ENCODE measurements at places on chromosomes 2 and 18.

DNA sequence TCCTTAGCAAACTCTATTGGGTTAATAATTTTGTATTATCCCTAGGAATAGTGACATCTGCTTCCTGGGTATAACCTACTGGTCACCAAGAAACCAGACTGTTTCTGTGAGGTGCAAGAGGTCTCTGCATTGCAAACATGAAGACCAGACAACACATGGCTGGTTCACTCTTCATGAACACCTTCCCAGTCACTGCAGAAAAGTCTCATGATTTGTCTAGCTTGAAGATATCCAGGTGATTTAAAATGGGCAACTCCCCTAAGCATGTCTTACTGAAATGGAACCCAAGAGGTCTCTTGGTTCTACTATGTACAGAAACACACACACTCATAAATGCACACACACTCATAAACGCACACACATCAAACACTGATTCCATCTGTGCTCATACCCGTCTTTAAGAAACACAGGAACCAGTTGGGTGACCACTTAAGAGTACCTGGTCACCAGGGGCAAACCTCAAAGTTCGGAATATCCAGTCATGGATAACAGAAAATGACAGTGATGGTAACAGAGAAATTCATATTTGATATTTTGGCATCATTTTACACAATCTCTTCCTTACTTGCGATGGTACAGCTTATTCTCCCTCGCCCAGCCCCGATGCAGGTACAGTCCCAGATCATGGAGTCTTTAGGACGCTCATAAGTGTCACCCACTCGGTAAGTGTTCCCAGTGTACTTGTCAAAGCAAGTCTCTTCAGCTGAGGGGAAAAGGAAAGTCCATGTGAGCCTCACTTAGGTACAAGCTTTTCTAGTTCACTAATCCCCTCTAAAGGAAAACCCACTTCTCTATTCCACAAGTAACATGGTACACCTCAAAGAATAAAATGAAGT, 2.9 kb downstream of the FN1 start:
- no peak for DNase-seq

GRCh38 chr18:73791081-73791480, 356.6 kb downstream of the FBXO15 start:
- no peak for DNase-seq

DNA sequence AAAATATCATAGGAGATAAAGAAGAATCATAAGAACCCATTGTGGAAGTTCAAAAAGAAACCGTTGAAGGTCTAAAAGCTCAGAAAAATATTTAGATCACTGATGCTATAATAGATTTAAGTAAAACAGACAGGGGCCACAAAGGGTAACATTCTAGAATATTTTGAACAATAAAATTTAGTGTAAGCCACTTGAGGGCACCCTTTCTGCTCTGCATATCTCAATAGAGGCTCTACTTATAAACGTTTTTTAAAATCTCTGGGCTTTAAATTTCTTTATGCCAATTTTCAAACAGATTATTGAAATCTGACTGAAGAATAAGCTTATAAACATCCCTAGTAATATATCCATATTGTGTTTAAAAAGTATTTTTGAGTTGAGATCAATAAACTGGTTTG, 57.6 kb upstream of the IL1RL1 start:
- no peak for DNase-seq

DNA sequence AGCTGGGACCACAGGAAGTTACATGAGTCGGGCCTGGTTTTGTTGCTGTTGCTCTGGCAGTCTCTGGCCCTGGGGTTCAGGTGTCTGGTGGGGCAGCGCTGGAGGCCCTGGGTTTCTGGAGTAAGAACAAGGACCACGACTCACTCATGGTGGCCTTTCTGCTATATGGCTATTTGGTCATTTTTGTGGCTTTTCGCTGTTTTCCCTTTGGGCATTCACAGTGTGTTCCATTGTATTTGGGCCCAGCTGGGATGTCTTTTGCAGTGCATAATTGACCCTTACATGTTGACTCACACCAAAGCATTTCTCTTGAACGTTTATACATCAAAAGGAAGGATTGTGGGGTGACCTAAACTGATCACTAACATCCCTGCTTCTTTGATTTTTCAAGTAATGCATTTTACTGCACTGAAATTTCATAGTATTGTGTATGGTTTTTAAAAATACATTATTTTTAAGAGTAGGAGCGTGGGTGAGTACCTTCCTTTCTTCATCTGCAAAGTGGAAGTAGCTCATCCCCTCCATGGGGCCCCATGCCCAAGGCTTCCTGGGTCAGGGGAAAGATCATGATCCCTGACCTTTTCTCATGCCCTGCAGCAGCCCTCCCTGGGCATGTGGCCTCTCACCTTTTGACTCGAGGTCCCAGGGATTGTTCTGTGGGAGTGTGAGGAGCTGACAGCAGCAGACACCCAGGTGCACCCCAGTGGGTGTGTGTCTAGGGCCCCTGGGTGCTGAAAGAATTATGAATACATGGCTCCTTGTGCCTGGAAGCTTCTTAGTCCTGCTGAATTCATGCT, 225.5 kb downstream of the AGAP1 start:
- DNase-seq, result no peak

DNA sequence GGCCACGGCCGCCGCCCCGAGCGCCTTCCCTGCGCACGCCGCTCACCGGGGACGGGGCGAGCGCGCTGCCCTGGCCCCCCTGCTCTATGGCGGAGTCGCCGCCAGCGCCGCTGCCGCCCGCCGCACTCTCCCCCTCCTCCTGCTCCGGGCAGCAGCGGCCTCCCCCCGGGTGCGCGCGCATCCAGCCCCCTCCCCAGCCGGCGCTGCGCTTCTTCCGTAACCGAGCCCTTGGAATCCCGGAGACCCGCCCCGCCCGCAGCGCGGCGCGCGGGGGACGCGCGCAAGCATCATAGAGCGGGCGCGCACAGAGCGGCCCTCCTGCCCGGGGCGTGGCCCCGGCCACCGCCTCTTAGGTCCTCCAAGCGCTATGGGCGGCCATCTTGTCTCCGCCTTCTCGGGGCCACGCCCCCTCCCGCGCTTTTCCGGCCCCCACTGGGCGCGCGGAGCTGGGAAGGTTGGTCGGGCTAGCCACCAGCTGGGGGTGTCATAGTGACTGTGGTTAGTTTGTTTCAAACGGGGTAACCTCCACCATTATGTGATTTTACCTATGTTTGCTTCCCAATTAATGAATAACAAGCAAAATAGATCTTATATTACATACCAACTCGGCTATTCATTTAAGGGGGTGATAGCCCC, at the start of gene MBD2:
TSS of gene MBD2 (minus strand) at position 291 of the 636 bp plus-strand sequence. CDS start at position 181, 110 bp downstream.
- DNase-seq, result peak; percentile 90

- DNase-seq, result no peak
Measured at GRCh38 chr2:29799628-29800027, 121.8 kb downstream of the ALK start.

GRCh38 chr2:113157897-113158753, 15.6 kb upstream of the PSD4 start:
- DNase-seq, result no peak

DNA sequence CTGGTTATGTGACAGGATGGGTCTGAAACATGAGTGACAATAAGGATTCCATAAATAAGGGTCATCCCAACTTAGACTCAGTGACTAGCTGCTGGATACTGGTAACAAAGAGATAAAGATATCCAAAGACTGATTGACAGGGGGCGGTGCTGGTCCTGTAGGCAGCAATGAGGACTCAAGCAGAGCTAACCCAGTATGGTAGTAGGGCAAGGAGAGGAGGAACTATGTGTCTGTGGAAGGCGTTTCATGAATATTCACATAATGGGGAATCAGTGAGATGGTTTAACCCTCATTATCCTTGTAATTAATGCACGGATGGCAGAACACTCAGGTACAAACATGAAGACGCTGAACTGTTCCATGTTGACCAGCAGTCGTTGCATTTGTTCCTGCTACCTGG, 102.5 kb upstream of the EML6 start:
- no peak for DNase-seq

DNA sequence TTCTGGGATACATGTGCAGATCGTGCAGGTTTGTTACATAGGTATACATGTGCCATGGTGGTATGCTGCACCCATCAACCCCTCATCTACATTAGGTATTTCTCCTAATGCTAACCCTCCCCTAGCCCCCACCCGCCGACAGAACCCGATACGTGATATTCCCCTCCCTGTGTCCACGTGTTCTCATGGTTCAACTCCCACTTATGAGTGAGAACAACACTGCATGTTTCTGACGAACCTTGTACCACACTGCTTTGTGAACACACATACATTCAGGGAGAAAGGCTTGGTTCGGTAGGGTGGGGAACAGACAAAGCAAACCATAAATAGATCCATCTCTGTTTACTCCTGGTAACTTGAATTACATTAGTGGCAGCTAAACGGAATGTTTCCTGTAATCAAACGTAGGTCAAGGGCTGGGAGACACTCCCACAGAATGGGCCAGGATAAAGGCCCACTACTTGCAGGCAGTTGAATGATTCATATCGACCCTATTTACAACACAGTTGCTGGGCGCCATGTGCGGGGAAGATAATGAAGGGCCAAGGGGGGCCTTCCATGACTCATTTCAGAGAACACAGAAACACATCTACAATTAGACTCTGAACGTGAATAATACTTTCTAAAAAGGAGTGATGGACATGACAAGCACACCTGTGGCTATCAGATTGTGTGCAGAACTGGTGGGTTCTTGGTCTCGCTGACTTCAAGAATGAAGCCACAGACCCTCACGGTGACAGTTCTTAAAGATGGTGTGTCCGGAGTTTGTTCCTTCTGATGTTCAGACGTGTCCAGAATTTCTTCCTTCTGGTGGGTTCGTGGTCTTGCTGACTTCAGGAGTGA, 56.8 kb upstream of the KIDINS220 start:
- no peak for DNase-seq

DNA sequence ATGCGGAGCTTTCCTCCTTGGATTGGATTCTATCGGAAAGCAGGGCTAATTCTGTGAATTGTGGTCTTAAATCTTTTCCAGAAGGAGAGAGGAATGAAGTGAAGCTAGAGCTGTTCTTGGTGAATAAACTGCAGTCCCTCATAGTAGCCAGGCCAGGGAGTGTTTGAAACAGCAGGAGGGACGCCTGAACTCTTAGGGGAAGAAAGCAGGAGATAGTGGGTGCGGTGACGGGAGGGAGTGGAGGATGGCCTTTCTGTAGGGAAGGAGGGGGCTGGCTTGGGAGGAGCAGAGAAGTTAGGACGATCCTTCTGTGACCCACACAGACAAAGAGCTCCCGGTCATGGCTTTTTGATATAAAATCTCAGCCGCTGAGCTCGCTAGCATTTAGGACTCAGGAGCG, 47.5 kb upstream of the KCNF1 start:
- DNase-seq, result no peak

- DNase-seq, result no peak
Measured at GRCh38 chr2:120365236-120365793, 19.4 kb downstream of the INHBB start.

DNA sequence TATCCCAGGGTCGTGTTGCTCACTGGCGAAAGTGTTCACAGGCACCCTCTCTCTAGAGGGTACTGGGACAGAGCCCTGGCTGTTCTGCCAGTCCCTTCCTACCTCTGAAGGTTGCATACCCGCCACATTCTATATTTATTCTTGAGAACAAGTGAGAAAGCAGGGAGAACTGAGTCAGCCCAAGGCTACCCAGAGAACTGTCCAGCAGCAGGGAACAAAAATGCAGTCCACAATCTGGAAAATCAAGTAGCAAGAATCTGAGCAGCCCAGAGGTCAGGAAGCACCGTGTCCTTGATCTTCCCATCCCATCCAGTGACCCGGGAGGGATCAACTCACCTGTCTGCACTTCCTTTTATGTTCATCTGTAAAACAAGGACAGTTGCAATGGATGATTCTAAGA, 164.1 kb downstream of the FBXO15 start:
- DNase-seq, result no peak

DNA sequence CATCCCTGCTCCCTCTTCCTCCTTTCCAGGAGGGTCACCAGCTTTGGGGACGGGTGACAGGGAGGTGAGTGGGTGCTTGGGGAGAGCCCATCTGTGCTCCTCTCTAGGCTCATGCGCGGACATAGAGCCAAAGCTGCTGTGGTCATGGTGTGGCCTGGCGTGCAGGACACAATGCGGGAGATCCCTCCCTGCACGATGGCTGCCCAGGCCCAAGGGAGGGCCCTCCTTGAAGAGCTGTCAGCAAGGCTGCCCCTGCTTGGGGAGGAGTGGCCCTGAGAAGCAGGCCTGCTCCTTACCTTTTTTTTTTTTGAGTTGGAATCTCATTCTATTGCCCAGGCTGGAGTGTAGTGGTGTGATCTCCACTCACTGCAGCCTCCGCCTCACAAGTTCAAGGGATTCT, 111.4 kb downstream of the DYSF start:
- DNase-seq, result no peak

- no peak for DNase-seq
Measured at GRCh38 chr2:218798767-218799504, 17.0 kb downstream of the CYP27A1 start.

DNA sequence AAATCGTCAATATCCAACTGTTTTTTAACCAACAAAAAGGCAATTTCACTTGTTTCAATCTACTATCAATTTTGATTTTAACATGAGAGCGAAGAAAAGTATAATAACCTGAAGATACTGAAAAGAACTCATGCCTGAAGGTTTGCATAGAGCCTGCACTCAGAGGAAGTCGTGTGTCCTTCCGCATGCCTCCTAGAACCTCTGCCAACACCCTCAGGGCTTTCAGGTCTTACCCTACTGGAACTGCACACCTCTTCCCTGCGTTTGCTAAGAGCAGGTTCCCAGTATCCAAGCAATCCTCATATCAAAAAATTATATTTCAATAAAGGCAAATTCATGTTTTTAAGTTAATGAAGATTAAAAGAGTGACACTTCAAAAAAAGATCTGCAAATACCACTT, 74.7 kb downstream of the PIAS2 start:
- no peak for DNase-seq

DNA sequence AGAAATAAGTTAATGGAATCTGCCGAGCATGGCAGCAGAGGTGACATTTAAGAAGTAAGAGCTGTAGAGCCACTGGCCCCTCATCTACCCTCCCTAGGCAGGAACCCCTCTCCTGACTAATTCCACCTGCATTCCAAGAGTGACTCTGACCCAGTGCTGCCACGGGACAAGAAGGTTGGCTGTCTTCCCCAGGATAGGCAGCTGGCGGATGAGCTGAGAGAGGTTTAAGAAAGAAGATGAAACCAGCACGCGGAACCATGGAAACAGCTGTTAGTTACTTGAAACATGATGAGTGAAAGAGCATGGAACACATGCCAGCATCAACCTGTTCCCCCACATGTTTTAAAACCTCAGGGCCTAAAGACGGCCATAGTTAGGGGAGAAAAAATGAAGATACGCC, 74.1 kb downstream of the RND3 start:
- no peak for DNase-seq

DNA sequence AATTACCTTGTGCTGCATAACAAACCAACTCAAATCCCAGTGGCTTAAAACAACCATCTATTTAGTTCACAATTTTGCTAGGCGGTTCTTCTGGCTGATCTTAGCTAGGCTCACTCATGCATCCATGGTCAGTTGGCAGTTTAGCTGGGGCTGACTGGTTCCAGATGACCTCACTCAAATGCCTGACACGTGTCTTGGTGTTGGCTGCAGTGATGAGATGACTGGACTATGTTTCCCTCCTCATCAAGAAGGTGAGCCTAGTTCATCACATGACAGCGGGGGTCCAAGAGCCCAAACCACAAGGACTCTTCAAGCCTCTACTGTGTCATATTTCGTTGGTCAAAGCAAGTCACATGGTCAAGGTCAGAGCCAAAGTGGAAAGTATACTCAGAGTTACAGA, 42.7 kb upstream of the ACTR3 start:
- no peak for DNase-seq

All from T-helper 9 cell (primary cell).